GM12865 (cell line): ENCODE measurements at places on chromosomes 7 and 10.
A peak's percentile ranks its signal among the peaks of the same experiment; 100 is the strongest.

- DNase-seq: no peak
Measured at GRCh38 chr10:70779088-70779487, 6.1 kb downstream of the TBATA start.

GRCh38 chr10:102951316-102951715 lies 33.2 kb downstream of the CNNM2 start:
- no peak for DNase-seq

GRCh38 chr10:19541299-19541698 lies 274.9 kb upstream of the PLXDC2 start:
- DNase-seq: no peak

GRCh38 chr7:69773535-69774225 lies 175.4 kb downstream of the AUTS2 start:
- DNase-seq: no peak

DNA sequence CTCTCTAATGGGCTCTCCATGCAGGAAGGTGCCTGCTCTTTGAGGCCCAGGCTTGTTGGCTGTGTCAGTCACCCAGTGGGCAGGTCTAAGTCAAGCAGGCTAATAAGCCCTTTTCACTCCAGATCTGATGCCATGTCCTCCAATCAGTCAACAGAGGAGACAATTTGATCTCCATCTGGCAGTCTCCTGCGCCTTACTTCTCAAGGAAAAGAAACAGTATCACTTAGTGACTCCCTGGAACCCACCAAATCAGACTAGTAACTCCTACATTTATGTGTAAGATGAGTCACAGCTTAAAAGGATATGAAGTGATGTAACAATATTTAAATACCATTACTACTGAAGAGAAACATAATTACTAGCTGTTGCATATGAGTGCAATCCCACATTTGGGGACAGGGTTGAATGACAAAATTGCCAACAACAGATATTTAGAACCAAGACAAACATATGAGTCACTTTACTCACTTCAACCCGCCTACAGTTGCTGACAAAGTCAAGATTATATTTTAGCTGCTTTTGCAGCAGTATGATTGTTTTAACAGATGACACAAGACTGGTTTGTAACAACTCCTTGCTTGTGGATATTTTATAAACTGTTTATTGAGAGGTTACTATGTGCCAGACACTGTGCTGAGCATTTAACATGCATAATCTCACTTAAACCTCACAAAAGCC lies 72.1 kb downstream of the USP6NL start:
- no peak for DNase-seq

DNA sequence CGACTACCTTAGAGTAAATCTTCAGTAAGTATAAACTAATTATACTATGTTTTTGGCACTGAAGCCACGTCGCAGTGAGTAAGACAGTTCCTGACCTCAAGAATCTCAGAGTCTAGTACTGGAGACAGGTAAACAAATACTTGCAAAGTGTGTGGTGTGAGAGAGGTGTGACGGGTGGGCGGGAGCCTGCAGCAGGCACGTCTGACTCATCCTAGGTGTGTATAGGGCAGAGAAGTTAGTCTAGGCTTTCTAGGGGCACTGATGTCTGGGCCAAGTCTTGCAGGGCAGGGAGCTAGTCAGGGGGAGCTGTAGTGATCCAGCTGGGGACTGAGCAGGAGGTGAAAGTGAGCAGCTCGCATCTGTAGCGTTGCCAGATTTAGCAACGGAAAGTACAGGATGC lies 35.9 kb upstream of the SFTPD start:
- peak; percentile 6 for DNase-seq

DNA sequence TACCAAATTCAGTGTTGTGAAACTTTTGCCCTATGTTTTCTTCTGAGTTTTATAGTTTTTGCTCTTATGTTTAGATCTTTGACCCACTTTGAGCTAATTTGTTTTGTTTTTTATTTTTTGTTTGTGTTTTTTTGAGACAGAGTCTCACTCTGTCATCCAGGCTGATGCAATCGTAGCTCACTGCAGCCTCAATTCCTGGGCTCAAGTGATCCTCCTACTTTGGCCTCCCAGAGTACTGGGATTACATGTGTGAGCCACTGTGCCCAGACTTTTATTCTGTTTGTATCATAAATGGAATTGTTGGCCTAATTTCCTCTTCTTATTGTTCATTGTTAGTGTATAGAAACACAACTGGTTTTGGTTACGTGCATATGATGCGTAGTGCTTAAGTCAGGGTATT lies 43.2 kb upstream of the ZMIZ2 start:
- no peak for DNase-seq

DNA sequence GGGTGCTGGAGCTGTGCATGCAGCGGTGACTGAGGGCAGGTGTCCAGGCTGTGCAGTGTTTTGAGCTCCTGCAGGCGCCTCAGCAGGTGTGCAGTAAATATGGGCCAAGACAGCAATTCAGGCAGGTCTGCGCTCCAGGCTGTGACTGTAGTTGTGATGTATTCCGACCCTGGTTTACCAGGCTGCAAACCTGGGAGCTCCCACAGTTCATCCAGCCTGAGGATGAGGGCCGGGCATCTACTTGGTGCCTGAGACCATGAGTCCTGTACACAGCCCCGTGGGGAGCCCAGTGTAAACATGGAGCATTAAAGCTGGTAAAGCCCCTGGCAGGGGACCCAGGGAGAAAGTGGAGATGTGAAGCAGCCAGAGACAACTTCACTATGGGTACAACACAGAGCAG lies 82.8 kb downstream of the VOPP1 start:
- no peak for DNase-seq

DNA sequence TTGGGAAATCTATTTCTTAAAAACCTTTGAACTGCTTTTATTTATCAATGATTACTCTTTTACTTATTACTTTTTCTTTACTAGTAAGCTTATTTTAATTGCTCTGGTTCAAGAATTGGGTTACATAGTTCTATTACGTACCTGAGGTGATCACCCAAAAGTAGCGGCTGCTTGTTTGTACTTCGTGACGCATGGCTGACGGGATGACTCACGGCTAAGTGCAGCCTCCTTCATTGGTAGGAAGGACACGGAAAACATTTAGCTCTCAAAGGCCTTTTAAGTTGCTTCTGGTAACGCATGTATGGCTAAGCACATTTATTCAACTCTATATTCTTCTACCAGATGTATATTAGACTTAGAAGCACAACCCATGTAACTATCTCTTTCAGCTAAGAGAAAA lies 285.8 kb upstream of the SP4 start:
- no peak for DNase-seq

DNA sequence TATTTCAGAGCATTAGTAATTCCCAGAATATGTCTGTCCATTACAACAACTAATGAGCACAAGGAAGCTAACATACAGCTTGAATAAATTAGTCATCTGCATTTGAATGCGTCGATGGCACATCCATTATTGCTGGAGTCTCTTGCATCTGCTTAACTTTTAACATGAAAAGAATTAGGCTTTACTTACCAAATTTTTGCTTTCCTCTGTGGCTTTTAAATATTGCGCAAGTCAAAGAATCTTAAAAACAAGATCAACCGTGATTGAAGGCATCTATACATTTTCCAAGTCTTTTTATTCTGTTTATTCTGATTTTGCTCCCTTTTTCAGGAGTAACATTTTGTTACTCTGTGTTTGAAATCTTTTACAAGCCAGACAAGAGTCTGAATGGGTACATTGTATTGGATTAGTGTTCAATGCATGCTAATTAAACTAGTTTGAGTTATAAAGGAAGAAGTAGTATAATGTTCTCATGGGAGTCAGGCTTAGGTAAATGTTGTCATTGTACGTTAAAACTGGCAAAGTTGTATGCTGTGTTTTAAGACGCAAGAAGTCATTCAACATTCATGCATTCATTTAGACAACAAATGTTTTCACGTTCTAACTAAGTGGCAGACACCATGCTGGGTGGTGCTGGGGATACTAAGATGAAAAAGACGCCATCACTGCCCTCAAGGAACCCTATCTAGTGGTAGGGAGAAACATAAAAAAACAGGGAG lies 4.0 kb upstream of the CACNB2 start:
- no peak for DNase-seq

DNA sequence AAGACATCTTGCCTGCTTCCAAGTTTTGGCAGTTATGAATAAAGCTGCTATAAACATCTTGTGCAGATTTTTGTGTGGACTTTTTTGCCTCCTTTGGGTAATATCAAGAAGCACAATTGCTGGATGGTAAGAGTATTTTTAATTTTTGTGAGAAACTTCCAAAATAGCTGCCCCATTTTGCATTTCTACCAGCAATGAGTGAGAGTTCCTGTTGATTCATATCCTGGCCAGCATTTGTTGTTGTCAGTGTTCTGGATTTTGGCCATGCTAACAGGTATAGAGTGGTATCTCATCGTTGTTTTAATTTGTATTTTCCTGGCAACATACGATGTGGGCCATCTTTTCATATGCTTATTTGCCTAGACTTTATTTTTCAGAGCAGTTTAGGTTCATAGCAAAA lies 53.9 kb downstream of the BTAF1 start:
- no peak for DNase-seq

GRCh38 chr7:40899151-40899550 lies 764.3 kb downstream of the SUGCT start:
- DNase-seq: no peak

- no peak for DNase-seq
Measured at GRCh38 chr7:53095731-53096501, 60.5 kb downstream of the POM121L12 start.

GRCh38 chr10:45592926-45593325 lies 79.6 kb downstream of the ZFAND4 start:
- no peak for DNase-seq

- no peak for DNase-seq
Measured at GRCh38 chr7:91180746-91181145, 83.5 kb upstream of the FZD1 start.

DNA sequence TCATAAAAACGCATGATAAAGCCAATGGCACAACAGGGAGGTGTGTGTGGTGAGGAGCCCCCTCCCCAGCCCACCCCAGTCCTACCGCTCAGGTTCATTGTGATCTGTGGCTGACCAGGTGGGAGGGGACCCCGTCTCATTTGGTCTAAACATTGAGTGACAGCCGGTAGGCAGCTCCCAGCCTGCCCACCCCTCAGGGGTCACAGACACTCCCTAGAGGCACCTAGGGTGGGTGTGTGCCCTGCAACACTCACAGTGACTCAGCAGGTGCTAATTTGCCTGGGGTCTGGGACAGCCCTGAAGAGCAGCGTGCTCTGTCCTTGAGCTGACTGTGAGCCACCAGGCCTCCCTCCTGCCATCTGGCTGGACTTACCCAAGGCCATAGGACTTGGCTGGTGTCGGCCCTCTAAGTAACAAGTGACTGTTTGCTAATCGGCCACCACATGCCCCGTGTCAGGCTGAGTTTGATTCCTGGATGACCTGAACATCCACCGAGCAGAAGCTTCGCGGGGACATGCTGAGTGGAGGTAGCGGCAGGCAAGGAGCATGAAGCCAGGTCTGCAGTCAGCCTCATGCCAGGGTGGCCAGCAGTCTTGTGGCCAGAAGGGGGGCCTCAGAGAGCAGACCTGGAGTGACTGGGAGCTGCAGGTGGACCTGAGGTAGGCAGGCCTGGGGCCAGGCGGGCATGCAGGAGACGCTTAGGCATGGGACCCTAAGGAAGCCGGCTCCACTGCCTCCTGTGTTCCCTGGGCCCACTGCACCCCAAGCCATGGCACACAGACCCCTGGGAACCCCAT lies 282.3 kb upstream of the SHH start:
- no peak for DNase-seq

DNA sequence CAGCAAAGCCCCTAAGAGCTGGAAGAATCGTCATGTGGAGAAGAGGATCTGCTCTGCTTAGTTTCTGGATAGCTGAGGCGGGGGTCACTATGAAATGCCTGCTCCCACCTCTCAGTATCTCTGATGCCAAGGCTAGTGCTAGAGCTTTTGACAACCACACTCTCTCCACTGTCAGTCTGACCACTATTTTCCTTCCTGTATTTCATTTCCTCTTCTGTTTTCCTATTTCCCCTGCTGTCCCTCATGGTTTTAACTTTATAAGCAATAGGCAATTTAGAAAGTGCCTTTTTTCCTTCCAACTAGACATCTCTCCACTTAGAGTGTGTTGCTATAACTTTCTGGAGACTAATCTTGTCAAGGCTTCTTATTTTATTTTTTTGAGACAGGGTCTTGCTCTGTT lies 23.6 kb downstream of the C7orf57 start:
- DNase-seq: no peak
